ENCODE measurements at places on chromosomes 4 and X.

GRCh38 chrX:23799469-23800065, 16.6 kb downstream of the SAT1 start:
- no peak for DNase-seq

DNA sequence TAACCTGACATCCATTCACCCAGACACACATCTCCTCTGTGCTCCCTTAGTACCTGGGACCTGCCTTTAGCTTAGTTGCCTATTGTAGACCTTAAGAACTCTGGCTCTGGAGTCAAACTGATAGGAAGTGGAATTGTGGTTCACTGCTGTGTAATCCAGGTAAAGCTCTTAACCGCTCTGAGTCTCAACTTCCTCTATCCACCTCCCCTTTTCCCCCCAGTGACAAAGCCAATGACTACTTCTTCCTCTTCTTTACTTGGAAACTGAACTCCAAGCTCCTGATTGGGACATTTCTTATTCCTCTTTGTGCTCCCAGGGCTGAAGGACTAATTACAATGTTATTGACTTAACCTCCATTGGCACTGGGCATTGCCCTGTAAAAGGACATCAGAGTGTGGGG, 94.1 kb downstream of the DRD5 start:
- DNase-seq: no peak

DNA sequence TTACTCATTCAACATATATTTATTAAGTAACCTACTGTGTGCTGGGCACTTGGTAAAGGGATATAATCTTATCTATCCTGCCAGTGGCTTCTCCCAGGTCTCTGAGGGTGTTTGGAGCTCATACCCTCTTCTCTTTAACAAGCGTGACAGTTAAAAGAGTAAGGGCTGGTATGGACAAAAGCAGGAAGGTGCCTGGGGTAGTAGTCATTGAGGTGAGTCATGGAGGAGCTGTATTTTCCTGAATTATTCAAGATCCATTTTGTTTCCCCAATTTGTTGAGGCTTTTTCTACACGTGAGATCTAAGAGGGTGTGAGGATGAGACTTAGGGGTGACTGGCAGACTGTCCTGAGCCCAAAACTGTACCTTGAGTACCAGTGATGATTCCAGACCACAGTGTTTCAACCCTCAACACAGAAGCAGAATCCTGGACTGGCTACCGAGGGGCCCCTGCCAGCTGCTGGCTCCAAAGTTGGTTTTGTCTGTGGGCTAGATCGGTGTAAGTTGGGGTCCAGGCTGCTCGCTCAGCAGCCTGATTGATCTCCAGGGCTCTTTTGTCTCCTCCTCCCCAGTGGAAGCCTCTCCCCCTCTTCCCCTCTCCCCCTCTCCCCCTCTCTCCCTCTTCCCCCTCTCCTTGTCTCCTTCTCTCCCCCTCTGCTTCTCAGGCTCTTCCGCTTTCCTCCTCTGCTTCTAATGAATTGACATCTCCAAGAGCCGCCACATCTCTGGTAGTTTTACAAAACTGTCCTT, at the start of gene DRP2:
Gene DRP2, plus strand, starts transcription at position 671 of the 748 bp plus-strand sequence. CDS start 11,862 bp downstream, outside the sequence.
- no peak for DNase-seq

GRCh38 chr4:89256203-89256800, 51.3 kb downstream of the GPRIN3 start:
- DNase-seq: no peak

- DNase-seq: no peak
These were observed 11.8 kb downstream of the MOB1B start for GRCh38 chr4:70914000-70914399.

GRCh38 chr4:24517676-24518075, 66.7 kb downstream of the DHX15 start:
- DNase-seq: no peak

DNA sequence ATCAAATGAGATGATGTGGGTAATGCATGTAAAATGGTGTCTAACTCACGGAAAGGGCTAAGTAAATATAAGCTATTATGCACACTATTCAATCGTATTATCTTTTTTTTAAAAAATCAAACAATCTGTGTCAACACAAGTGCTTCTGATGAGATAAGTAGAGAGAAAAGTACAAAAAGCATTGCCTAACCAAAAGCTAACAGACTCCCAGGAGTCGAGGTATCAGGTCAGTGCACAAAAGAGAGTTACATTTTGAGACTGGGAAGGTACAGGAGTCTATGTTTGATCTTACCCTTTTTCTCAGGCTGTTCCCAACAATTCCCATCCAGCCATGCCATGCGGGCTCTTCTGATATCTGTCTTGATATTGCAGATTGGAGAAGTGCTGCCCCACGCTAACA, 203.3 kb upstream of the ZIC3 start:
- no peak for DNase-seq

DNA sequence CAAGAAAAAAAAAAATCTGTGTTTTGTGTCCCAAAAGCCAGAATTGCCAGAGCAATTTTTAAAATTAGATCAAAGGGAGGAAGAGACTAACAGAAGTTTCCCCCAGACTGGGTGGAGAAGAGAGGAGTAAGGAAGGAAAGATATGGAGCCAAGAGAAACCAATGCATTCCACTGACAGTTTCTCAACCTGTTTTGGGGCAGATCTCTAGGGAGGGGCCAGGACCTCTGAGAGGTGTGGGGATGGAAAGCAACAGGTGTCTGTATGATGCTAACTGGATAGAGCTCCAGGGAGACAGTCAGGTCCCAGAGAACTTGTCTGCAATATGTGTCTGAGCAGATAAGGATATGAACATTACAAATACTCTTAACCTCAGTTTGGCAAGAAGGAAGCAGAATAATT, 22.7 kb upstream of the GAB1 start:
- no peak for DNase-seq
